Urinary bladder (tissue), 4 donors: ENCODE measurements at places on chromosomes 6 and 20. TPM values are rescaled to one million over a fixed set of nuclear protein-coding genes. Genes with fewer than 3 reads are reported as not detected.

DNA sequence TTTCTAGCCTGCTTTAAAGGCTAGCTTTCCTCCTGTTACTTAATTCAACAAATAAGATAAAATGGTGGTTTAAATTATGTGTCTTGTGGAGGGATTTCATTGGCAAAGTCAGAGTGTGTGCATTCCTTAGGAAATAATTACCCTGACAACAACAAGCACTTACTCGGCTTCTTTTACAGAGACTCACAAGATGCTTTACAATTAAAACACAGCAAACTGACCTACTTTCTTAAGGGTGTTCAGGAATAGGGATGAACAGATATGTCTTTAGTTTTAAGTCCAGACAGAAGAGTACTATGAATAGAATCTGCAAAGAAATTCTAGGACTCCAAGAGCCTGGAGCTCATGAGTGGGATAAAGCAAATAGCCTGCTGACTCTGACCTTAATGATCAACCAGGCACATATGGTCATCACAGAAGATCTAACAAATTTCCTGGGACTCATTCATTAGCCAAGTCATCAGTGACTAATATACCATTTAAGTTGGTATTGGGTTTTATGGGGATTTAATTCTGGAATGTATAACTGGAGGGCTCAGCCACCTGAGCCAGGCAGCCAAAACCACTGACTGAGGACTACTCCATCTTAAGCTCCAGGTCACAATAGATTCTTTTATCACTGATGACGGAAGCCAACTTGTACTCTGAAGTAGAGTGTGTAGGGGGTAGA lies 161.8 kb upstream of the RIMS1 start:
- DNase-seq = no peak

DNA sequence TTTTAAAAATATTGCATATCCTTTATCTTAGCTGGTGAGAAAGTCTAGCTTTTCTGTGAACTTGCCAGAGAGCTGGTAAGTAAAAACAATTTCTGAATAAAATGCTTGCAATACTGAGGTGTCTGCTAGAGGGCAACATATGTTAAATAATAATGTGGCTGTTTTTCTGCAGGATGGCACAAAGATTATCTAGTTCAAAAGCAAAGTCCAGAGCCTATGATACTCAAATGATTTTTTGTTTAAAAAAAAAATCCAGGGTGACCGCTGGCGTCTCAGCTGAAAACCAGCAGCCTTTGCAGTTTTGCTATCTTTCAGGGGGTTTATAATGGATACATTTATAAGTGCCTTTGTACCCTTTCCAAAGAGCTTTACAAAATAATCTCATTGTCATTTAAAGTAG lies 194.9 kb downstream of the PHACTR1 start:
- DNase-seq = no peak

DNA sequence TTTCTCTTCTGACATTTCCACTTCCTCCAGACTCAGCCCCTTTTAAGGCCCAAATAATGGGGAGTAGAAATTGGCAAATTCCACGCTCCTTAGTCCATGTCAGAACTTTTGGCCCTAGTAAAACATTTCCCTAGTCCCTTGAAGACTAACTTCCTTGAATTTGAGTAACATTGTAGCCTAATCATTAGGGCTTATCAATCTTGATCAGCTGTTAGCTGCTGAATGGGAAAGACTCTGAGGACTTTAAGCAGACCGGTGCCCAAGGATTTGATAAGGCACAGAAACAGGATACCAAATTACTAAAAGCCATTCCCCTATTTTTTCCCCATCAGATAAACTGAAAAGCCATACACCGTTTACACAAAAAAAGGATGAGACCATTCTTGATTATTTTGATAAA lies 37.0 kb upstream of the ECI2 start:
- no peak for DNase-seq

- DNase-seq = no peak
Observed at GRCh38 chr20:50012282-50013263, 29.8 kb downstream of the SNAI1 start.

- no peak for DNase-seq
Observed at GRCh38 chr6:143150281-143150680, 89.6 kb downstream of the AIG1 start.

DNA sequence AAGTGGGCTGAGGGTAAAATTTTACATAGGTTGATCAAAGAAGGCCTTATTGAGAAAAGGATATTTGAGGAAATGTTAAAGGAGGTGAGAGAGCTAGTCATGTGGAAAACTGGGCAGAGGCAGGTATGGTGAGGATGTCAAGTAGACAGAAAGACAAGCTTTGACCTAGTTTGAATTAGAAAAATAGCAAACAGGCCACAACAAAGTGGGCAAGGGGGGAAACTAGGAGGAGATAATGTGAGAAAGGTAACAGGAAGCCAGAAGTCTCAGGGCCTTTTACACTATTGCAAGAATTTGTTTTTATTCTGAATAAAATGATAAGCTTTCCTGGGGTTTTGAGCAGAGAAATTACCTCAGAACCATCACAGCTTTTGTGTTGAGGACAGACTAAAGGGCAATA lies 115.7 kb downstream of the RWDD2A start:
- no peak for DNase-seq

- no peak for DNase-seq
Observed at GRCh38 chr6:105493736-105494135, 90.9 kb upstream of the PREP start.

DNA sequence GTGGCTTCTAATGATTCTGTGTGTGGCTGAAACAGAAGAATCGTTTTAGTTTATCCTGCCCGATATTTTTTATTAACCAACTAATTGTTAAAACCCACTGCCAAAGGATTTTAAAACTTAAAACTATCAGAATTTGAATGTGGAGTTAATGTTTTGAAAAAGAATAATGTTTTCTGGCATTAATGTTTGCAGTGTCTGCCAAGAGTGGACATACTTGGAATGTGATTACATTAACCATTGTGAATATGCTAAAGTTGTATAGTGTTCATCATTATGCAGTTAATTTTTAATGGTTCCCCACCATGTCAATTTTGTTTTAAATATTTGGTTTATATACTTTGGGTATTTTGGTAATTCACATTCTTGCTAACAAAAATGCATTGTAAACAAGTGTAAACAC lies 24.4 kb downstream of the DCBLD1 start:
- no peak for DNase-seq

- DNase-seq = no peak
Observed at GRCh38 chr6:128519931-128520435, 416 bp downstream of the PTPRK start.

DNA sequence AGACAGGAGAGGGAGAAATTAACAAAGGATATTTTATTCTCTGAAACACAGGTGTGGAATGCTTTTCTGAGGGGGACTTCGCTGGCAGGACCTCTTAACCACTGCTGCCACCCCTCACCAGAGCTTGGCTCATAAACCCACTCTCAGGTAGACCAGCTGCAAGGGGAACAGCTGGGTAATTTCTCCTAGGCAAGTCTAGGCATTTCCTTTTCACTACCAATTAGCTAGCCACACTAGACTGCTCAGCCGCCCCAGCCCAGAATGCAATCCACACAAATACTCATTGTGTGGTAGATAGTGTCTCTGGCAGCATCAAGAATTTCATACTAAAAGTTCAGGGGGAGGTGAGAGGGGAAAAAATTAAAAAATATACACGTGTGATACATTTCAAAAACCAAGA lies 267.6 kb upstream of the ID4 start:
- no peak for DNase-seq

GRCh38 chr6:78797270-78797669 lies 70.1 kb upstream of the IRAK1BP1 start:
- DNase-seq = no peak

DNA sequence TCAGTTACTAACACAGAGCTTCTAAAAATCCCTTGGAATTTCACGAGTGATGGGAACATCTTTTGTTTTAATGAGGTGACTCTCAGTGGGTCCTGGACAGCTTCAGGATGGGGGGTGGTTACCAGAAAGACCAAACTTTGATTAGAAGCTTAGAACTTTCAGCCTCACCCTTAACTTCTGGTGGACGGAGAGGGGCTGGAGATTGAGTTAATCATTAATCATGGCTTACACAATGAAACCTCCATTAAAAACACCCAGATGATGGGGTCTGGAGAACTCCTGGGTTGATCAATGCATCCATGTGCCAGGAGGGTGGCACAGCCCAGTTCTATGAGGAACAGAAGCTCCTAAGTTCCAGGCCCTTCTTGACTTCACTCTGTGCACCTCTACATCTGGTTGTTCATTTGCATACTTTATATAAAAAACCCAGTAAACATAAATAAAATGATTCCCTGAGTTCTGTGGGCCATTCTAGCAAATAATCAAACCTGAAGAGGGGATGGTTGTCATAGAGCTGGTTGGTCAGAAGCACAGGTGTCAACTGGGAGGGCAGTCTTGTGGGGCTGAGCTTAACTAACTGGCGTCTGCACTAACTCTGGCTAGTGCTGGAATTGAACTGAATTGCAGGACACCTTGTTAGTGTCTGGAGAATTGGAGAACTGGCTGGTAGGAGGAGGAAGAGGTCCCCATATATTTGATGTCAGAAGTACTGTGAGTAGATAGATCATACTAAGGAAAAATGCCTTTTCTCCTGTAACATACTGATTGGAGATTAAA lies 10.3 kb downstream of the RMND1 start:
- DNase-seq = no peak

- DNase-seq = no peak
Observed at GRCh38 chr20:63860325-63861051, 810 bp upstream of the ABHD16B start.

DNA sequence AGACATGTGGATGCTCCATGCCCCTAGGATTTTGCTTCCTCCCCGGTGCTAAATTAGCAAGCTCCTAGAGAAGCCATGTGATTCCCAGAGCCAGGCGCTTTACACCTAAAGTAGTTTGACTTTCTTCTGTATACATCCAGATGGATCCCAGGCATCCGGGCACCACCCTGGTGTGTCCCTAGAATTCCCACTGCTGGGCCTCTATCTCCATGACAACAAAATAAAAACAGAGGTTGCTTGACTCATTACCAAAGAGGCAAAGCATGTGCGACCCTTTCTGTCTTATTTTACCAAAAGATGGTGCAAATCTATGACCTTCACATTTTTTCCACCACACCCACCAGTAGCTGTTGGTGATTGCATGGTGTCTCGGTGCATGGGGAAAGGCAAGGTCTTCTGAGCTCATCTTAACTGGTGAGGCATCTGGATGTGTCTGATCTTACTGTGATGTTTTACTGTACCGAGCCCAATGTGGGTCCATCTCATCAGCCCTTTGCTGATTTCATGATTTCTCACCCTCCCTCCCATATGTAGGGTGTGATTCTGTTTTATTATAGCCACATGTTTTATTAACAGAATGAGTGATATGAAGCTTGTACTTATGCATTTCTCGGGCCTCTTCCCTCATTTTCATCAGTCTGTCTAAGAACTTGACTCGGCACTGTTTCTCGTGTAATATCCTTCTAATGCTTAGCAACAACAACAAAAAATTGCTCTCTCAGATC lies 27.4 kb upstream of the VAPB start:
- no peak for DNase-seq

GRCh38 chr6:157272866-157273755 lies 50.2 kb downstream of the TMEM242 start:
- DNase-seq = no peak

DNA sequence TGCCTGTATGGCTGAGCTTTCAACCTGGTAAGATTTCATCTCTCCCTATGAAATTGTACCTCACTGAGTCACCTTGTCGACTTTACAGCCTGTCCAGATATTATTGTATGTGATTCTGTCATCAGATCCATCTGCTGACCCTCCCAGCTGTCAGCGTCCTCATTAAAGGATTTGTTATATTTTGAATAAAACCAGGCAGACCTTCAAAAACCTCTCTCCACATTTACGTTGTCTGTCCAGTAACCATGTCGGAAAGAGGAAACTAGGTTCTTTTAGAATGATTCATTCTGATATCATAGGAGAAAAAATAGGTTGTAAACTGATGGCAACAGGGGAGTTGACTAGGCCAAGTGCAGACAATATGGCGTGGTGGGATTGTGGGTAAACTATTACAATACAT lies 38.5 kb downstream of the TSPYL4 start:
- no peak for DNase-seq

- no peak for DNase-seq
Observed at GRCh38 chr6:37454420-37455140, 21.6 kb downstream of the CMTR1 start.

- DNase-seq = no peak
Observed at GRCh38 chr6:138914701-138915100, 73.4 kb downstream of the REPS1 start.

- no peak for DNase-seq
Observed at GRCh38 chr6:167137881-167138280, 15.0 kb downstream of the CCR6 start.

DNA sequence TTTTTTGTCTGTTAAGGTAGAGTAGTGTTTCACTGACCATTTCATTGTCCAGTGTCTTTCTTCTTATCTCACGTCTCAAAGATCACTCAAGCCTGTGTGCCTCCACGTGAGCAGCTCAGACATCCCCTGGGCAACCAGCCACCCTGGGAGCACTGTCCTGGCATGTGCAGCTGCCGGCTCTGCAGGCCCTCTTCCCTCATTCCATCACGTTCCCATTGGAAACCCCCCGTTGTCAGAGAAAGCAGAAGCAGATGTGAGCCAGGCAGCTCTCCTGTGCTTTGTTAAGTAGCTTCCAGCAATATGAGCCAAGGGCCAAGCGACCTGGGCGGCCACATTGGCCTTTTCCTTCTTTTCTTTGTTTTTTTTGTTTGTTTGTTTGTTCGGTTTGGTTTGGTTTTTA lies 233.2 kb upstream of the SYNDIG1 start:
- no peak for DNase-seq

DNA sequence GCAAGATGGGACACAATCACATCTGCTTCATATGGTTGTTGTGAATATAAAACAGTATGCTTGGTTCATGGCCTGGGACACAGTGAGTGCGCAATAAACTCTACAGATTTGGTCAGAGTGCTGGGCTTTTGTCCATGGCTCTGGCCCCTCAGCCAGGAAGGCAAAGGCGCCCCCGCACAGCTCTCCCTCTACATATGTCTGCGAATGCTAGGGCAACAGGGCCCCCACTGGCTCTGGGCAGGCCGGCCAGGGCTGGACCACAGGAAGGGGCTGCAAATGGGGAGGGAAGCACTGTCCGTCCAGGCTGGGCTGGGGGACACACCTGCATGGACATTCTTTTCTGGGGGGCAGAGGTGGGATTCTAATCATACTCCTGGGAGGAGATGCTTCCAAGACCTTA lies 151.8 kb upstream of the MLN start:
- no peak for DNase-seq

DNA sequence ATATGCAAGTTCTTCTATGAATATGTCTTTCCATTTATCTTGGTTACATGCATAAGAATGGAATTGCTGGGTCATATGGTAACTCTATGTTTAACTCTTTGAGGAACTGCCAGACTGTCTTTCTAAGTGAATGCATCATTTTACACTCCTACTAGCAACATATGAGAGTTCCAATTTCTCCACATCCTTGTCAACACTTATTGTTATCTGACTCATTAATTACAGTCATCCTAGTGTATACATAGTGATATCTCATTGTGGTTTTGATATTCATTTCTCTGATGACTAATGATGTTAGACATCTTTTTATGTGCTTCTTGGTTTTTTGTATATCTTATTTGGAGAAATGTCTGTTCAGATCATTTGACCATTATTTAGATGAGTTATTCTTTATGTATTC lies 96.7 kb upstream of the LAMP5 start:
- no peak for DNase-seq

AVP gene
- not detected for polyA plus RNA-seq

IL20RA gene
- 2.1 TPM for polyA plus RNA-seq

OPRM1 gene
- 0.09 TPM for polyA plus RNA-seq

SLC35D3 gene
- polyA plus RNA-seq = 0.09 TPM

SAMD3 gene
- polyA plus RNA-seq = 0.30 TPM

MAP7 gene
- polyA plus RNA-seq = 3.3 TPM

PCMT1 gene
- 104 TPM for polyA plus RNA-seq

C6orf163 gene
- 0.47 TPM for polyA plus RNA-seq

TPD52L2 gene
- 132 TPM for polyA plus RNA-seq

TINAG gene
- polyA plus RNA-seq = not detected
